ENCODE measurements at places on chromosomes 13 and 19. TPM values are rescaled to one million over a fixed set of nuclear protein-coding genes. Genes with fewer than 3 reads are reported as not detected.

GPC5 gene
- not detected for total RNA-seq

TTYH1 gene
- 0.44 TPM for total RNA-seq

CPB2 gene
- total RNA-seq = not detected

RAVER1 gene
- 19.6 TPM for total RNA-seq

Measured in esophagus mucosa (tissue), 1 donor.